ENCODE measurements at places on chromosomes 7 and 10. TPM values are rescaled to one million over a fixed set of nuclear protein-coding genes. Genes with fewer than 3 reads are reported as not detected.

The ADAM22 gene
- 0.64 TPM for total RNA-seq

DNA sequence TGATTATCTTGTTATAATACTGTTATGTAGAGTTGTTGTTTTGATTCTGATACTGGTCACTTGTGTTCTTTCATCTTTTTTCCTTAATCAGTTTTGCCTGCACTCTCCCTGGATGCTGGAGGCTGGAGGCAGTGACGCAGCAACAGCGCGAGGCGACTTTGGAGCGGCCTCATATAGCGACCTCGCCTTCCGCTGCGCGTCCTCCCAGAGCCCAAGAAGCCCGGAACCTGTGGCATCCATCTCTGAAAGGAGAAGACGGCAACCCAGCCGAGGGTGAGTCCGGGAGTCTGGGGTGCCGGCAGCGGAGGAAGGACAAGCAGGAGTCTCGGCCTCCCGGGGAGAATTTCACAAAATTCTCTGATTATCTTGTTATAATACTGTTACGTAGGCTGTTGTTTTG lies 161.2 kb downstream of the ZNF33B start:
- no peak for DNase-seq

DNA sequence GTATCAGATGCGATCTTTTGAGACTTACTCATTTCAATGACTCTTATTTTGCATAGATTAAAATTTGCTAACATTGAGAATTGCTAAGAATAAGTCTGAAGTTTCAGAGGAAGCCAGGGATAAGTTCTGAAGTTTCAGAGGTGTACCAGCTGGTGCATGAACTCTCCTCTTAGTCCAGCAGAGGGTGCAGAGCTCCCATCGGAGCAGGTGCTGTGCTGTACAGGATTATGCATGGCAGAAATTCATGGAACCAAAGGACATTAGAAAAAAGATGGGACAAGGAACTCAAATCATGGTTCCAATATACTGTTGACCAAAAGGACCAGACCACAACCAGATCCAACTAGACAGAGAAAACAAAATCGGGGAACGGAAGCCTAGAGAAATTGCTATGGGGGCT lies 41.9 kb downstream of the MGAM2 start:
- no peak for DNase-seq

The IFIT5 gene
- 25.2 TPM for total RNA-seq

GRCh38 chr7:102042016-102042656 lies 224.7 kb downstream of the CUX1 start:
- no peak for DNase-seq

GRCh38 chr7:139901056-139901795 lies 72.2 kb downstream of the TBXAS1 start:
- no peak for DNase-seq

The HKDC1 gene
- 3.1 TPM for total RNA-seq

The C10orf143 gene
- 4.3 TPM for total RNA-seq

- no peak for DNase-seq
These were observed 8.0 kb downstream of the DGKI start for GRCh38 chr7:137838706-137839315.

The AZGP1 gene
- not detected for total RNA-seq

DNA sequence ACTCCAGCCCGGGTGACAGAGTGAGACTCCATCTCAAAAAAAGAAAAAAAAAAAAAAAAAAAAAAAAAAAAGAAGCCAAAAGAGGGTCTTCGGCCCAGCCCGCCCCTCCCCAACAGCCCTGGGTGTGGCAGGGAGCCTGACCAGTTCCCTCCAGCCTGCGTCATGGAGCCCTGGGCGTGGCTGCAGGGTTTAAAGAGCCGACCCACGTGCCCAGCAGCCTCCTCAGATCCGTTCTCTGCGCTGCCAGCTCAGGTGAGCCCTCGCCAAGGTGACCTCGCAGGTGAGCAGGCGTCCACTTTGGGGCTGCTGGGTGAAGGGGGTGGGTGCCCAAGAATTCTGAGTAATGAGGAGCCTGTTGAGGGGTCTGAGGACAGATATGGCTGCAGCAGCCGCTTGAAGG lies at the start of gene FXYD4:
TSS of gene FXYD4 (plus strand) at position 219 of the 400 bp plus-strand sequence. CDS start 2,111 bp downstream, outside the sequence.
- no peak for DNase-seq

- DNase-seq, result no peak
These were observed 19.6 kb downstream of the SVIL start for GRCh38 chr10:29615195-29615594.

DNA sequence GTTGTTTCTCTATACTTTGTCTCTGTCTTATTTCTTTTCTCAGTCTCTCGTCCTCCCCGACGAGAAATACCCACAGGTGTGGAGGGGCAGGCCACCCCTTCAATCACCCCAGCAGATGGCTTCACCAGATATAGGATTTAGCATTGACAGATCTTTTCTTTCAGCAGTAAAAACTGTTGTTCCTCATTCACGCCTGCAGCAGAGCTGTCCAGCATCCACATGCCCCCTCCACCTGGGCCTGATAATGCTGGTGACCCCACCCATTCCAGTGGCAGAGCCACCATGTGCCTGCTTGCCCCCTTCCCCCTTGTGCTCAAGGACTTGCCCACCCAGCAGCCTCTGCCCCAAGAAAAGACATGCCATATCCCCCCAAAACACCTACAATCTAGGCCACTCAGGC lies 15.5 kb downstream of the FRG2B start:
- DNase-seq, result no peak

DNA sequence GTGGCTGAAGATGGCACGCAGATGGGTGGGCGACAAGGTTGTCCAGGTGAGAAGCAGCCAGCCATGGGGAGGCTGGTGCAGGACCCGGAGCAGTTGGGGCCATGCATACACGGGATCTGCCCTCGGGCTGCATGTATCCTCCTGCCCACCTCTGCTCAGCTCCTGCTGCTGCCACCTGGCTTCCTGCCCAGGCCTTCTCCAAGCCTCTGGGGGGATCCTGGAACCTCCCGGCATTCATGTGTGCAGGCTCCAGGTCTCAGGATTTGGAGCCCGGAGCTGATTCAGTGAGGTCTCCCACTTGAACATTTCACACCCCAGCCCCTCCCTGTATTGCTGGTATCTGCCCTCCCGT lies 27.0 kb downstream of the PDGFA start:
- no peak for DNase-seq

DNA sequence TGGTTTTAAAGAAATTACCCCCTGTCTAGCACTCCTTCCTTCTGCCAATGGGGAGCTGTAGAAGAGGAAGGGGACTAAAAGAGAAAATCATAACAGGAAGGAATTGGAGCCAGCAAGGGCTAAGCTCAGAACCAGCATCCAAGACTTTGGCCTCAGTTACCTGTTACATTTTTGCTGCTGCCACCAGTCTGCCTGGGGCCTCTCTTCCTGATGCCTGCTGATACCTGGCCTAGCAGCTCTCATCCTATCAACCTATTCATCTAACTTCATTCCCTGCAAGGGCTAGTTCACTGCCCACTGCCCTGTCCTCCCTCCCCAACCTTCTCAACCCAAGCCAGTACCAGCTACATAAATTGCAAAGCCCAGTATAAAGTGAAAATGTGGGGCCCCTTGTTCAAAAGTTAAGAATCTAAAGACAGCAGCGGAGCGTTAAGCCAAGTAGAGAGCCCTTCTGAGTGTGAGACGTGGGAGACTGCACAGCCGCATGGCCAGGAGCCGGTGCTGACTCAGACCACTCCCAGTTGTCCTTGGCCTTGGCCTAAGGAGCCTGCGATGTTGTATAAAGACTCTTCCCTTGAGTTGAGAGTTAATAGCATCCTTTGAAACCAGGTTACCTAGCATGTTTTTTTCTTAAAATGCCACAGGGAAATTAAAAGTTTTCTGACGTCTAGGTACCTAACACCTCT lies 13.2 kb upstream of the AOC1 start:
- DNase-seq, result no peak

DNA sequence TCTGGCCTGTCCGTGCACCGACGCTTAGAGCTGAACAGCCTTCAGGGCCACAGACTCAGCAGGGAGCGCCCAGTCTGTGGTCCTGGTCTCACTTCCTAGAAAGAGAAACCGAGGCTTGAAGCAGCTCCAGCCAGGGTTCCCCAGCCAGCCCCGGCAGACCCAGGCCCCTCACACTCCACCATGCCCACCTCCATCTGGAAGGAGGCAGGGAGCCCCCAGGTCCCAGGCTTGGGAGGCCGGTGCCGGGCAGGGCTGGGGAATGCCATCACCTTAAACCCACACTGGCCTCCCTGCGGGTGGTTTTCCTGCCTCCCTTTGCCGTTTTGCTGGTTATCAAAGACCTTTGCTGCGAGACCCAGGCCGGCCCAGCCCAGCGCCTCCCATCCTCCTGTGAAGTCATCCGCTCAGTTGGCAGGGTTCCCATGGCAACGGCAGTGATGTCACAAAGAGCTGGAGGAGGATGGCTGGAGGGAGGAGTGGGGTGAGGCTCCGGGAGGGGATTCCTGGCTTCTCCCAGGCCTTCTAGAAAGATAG lies 24.0 kb downstream of the ELFN1 start:
- no peak for DNase-seq

GRCh38 chr10:74008212-74008731 lies 10.4 kb downstream of the VCL start:
- DNase-seq, result no peak

The MET gene
- total RNA-seq, result 0.14 TPM

- DNase-seq, result no peak
These were observed 218.6 kb upstream of the TAC1 start for GRCh38 chr7:97513326-97513725.

GRCh38 chr7:853366-854117 lies 21.3 kb downstream of the SUN1 start:
- no peak for DNase-seq

The TAS2R4 gene
- total RNA-seq, result 0.17 TPM

The RELN gene
- not detected for total RNA-seq

- DNase-seq, result no peak
These were observed 36.0 kb downstream of the DPYSL4 start for GRCh38 chr10:132222726-132223125.

Data from CD4-positive, alpha-beta T cell (primary cell).